ENCODE measurements at places on chromosomes 12 and 14.

DNA sequence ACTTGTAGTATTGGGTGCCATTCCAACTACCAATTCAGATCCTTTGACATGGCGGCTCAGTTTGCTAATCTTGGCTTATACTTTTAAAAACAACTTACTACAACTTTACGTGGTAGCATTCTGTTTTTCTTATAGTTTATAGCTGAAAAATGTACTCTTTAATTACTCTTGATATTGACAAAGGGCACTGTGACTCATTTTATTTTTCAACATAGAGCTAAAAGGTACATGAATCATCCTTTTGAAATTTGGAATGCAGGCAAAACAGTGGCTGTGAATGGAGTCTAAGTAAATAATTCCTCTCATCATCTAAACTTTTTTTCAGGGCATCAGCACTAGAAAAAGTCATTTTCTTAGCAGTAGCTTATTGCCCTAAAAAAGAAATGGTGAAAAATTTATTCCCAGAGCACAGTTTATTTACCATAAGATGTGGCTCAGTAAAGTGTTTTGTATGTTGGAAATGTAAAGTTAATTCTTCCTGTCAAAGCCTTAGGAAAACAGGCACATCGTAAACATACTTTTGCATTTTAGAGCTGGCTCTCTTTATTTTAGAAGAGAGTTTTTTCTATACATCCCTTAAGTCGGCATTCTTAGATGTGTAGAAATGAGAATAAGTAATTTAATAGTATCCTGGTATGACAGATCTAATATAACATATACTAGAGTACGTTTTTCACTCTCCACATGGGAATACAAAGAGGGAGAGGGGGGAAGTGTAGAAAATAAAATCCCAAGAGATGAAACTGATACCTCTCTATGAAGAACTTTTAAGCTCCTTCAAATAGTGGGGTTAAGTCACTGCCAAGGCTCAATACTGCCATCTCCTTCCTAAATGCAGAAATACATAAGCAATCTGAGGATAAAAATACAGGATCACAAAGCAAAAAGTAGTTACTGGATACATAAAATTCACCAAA lies 55.2 kb downstream of the SLC25A21 start:
- DNase-seq = peak; percentile 58

DNA sequence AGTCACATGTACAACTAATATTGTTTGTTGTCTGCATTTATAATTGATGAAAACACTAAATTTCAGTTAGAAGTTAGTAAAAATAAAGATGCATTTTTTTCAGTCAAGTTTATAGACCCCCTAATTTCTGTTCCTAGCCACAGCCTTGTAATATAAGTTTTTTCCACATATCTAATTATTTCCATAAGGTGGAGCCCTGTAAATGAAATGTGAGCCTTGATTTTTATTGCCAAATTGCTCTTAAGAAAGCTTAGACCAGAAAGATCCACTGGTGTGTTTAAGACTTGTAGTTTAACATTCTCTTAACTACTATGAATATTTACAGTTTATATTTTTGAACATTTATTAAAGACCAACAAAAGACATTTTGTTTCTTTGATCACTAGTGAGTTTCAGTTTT lies 322.1 kb upstream of the RGS6 start:
- DNase-seq = no peak

GRCh38 chr12:40953076-40953475 lies 235.0 kb upstream of the PDZRN4 start:
- no peak for DNase-seq

- no peak for DNase-seq
Observed at GRCh38 chr12:43728117-43728516, 30.5 kb downstream of the PUS7L start.

DNA sequence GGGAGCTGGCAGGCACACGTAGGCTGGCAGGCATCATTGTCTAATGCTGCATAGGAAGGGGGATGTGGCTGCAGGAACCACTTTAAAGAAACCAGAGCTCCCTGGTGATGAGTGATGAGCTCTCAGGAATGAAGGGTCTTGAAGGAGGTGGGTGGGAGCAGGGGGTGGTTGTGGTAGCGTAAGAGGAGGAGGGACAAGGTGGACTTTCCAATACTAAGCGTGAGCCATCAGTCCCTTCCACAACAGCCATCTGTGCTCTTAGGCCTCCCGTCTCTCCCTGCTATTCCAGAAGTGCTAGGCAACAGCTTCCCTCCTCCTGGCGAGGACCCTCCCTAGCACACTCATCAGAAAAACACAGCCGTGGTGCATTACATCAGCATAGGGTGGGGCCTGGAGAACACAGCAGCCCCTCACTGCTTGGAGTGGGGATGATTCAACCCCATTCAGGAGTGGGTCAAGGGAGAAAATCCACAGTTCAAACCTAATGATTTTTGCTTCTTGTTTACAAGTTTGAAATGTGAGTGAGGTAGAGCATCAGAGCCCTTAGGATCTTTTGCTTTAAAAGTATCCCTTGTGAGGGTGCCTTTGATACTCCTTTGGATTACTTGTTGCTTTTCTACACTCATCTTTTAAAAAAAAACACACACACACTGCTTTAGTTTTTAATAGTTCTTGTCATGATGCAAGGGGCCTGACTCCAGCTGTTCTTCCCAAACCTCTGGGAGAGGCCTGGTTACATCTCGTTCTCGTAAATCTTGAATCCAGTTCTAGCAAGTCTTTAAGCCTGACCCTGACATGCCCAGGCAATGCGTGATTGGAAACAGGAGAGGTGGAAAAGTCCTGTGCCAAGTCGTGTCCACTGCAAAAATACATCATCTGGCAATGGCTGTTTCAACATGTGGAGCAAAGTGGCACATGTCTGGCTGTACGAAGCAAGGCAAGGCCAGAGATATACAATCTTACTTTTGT lies 356.4 kb upstream of the DDHD1 start:
- DNase-seq = no peak

DNA sequence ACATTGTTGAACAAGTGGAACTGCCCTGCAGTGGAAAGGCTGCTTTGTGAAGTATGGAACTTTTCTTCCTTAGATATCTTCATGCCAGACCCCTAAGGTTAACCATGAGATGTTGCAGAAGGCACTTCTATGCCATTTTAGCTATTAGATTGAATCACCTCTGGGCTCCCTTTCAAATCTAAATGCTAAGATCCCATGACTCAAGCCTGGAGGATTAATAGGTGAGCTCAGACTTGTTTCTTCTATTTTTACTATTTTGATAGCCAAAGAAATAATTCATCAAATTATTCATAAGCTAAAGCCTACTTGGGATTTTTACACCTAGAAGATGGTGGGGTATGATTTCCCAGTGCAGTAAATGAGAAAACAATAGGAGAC lies 64.3 kb downstream of the DAD1 start:
- DNase-seq = no peak
